Nucleus accumbens (tissue), 56 donors: ENCODE measurements at places on chromosomes 1 and 21.

- no peak for DNase-seq
Observed at GRCh38 chr21:29371464-29371863, 72.7 kb downstream of the BACH1 start.

GRCh38 chr1:206890125-206891060, 6.8 kb upstream of the IL24 start:
- DNase-seq: no peak

DNA sequence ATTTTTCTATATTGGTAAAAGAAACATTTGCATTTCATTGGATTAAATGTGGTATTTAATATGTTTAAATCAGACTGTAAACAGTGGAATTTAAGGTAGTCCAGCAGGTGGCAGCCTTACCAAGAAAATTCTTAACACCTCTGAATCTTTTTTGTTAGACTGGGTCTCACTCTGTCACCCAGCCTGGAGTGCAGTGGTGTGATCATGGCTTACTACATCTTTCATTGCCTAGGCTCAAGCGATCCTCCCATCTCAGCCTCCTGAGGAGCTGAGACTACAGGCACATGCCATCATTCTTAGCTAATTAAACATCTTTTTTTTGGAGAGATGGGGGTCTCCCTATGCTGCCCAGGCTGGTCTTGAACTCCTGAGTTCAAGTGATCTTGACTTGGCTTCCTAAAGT, 98.8 kb downstream of the RABGAP1L start:
- DNase-seq: no peak

DNA sequence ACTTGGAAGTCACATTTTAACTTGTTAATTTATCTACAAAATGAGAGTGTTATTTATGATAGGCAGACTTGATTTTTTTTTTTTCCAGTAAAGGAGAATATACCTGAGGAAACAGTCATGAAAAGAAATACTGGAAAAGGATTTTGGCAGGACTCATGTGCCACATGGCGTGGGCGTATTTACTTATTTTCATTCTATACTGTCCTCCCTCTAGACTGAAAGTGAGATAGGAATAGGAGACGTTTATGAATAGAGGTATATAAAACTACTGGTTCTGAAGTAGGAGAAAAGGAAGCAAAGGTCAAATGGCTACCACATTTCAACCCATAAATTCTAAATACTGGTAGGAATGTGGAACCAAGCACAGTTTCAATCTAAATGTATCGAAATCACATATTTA, 94.8 kb upstream of the MPC2 start:
- DNase-seq: no peak

GRCh38 chr21:41068967-41069642, 98.9 kb upstream of the BACE2 start:
- peak; percentile 72 for DNase-seq

GRCh38 chr1:176949033-176949662, 215.4 kb downstream of the ASTN1 start:
- DNase-seq: peak; percentile 4

GRCh38 chr1:103267893-103268292, 159.6 kb upstream of the COL11A1 start:
- DNase-seq: no peak

- DNase-seq: no peak
Observed at GRCh38 chr1:94418664-94419655, 771 bp downstream of the ABCD3 start.

DNA sequence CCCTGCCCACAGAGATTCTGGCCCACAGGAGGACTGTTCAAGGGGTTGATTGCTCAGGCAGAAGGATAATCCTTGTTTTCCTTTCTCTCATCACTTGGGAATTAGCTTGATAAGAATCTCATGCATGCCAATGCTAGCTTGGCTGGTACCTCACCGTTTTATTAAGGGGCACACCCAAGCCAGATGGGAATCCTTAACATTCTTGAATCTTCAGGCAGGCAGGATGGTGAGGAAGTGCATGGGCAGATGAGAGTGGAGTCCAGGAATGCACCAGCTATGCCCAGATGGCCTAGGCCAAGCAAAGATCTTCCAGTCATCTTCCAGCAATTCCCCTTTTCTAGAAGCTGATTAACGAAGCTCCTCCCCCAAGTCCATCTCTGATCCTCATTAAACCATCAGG, 4.1 kb upstream of the LCE7A start:
- DNase-seq: no peak

DNA sequence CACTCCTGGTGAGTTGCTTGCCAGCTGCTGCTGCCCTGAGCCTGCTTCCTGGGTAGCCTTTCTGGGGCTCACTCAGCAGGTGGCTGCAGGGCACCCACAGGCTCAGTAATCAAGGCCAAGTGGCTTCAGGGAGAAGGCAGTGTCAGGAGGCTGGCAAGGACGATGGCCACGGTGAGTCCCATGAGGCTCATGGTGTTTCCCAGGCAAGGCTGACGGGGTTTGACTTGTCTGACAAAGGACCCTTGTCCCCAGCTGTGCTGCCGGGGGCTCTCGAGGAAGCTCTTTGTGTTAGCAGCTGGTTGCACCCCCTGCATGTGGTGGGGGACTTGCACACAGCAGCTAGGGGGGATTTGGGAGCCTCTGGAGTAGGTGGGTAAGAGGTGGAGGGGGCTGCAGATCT, 190.5 kb upstream of the C1orf174 start:
- no peak for DNase-seq

GRCh38 chr1:230174471-230175162, 107.6 kb downstream of the GALNT2 start:
- no peak for DNase-seq

GRCh38 chr1:145936247-145936646, 9.0 kb upstream of the RBM8A start:
- DNase-seq: no peak

GRCh38 chr21:45076245-45076711, 1.9 kb downstream of the ADARB1 start:
- DNase-seq: no peak
